ENCODE measurements at places on chromosomes 11 and 22.

DNA sequence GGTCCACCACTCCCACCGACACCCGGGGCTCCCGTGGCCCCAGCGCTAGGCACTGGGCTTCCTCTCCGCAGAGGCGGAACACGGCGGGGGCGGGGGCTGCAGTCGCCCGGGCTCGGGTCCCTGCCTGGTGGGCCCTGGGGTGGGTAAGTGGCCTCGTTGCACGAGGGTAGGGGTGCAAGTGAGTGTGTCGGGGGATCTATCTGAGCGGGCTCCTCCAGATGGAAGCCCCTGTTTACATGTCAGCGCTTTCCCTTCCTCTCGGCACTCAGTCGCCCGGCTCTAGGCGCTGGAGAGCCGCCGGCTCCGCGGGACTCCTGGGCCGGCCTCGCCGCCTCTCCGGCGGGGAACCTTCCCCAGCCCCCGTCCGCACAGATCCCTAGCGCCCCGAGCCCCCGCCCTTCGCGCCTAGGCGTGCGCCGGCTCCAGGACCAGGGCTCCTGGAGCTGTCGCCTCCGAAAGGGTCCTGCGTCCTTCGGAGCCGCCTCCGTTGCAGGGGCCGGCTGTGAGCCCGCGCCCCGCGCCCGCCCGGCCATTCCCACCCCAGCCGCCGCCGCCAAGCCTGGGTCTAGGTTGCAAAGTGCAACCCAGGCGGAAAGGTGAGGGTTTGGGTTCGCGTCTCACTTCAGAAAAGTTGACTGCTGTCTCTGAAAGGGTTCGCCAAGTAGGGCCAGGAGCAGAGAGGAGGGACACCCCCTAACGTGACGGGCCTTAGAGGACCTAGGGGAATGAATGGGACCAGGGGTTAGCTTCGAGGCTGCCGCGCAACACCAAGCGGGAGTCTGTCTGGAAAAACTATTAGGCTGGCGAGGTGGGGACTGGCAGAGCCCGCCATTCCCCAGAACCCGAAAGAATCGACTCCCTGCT is 978 bp downstream of the FLI1 start:
- DNase-seq = no peak

DNA sequence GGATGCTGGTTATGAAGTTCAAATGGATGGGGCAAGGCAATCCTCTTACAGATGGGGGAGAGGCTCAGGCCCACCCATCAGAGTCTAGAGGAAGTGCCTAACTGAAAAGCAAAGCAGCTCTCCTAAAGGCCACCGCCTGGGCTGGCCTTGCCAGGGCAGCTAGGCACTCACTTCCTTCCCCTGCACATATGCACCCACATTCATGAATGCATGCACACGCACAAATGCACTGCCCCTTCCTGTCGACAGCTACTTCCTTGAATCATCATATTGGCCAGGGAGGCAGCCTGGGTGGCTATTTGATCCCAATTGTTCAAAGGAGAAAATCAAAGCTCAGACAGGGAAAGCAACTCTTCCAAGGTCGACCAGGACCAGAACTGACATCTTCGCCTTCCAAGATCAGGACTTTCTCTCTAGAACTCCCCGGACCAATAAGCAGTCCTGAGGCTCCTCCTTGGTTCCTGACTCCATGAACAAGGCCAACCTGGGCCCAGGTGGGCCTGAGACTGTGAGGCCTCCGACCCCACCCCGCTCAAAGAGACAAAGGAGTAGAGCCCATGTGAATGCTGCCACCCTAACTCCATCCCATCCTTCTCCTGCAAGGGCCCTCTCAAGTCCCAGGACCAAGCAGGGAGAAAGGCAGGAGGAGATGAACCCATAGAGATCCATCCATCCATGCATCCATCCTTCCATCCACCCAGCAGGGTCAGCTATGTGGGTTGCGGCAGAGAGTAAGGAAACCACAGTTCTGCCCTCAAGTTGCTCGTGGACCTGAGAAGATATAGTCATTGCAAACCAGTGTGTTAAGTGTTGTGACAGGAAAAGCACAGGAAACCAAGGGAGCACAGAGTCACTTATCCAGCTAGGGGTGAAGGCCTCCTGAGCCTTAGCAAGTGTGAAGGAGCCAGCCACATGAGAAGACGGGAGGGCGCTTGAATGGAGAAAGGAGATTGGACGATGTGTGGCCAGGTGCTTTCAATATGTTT is 35.4 kb upstream of the LMO1 start:
- no peak for DNase-seq

DNA sequence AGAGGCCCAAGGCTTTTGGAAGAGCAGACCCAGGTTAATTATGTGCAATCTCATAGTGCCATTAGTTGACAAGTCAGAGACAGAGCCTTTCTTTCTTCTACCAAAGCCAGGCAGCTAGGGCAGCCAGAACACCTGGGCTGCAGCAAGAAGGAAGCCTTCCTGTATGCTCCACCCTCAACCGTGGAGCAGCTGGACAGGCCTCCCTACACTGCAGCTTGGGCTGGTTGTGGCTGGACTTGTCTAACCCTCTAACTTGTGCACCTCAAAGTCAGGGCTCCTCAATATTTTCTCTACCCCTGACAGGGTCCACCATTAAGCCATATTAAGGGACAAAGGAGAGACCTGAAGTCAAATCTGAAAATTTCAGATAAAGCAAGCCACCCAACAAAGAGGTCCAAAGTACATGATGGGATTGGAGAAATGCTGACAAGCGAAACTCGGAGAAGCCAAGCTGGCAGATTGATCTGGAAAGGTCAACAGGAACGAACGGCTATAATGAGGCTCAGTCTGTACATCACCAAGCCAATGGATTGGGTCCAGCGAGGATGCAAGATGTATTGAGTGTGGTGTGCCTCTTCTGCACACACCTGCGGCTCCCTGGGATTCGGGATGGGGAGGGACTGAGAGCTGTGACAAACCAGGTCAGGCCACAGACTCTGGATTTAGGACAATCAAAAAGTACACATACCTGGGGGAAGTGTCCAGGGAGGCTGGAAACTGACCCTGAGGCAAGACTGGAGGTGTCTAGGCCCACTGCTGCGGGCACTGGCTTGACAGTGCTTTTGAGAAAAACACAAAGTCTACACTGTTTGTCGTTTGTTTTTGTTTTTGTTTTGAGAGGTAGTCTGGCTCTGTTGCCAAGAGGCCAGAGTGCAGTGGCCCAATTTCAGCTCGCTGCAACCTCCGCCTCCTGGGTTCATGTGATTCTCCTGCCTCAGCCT is 11.7 kb upstream of the SLC43A3 start:
- DNase-seq = no peak

- DNase-seq = no peak
Measured at GRCh38 chr11:119460582-119460981, 37.6 kb upstream of the THY1 start.

- DNase-seq = no peak
Measured at GRCh38 chr22:36528341-36528740, 625 bp downstream of the EIF3D start.

GRCh38 chr11:132848336-132848735 is 684.0 kb downstream of the OPCML start:
- no peak for DNase-seq

GRCh38 chr11:73295241-73295995 is 12.7 kb upstream of the ARHGEF17 start:
- peak; percentile 21 for DNase-seq

GRCh38 chr22:28799606-28800307 is 612 bp downstream of the XBP1 start:
- DNase-seq = no peak

GRCh38 chr11:17036666-17037658 is 22.7 kb upstream of the PLEKHA7 start:
- DNase-seq = no peak

DNA sequence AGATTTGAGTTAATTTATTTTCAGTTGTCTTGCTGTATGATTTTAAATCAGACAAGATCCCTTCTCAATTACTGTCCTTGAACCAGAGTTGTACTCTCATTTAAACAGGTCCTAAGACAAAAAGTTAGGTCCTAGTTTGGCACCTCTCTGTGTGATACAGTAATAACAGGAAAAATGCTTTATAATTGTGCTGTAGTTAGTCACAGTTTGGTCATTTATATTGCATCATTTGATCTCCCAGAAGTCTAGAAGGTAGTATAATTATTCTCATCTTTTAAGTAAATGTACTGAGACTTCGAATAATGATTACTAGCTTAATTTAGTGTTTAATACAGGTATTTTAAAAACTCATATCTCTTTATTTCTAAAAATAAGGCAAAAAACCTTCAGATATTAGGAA is 18.1 kb upstream of the LUZP2 start:
- no peak for DNase-seq

- DNase-seq = no peak
Measured at GRCh38 chr11:74462631-74463030, 4.7 kb downstream of the KCNE3 start.

DNA sequence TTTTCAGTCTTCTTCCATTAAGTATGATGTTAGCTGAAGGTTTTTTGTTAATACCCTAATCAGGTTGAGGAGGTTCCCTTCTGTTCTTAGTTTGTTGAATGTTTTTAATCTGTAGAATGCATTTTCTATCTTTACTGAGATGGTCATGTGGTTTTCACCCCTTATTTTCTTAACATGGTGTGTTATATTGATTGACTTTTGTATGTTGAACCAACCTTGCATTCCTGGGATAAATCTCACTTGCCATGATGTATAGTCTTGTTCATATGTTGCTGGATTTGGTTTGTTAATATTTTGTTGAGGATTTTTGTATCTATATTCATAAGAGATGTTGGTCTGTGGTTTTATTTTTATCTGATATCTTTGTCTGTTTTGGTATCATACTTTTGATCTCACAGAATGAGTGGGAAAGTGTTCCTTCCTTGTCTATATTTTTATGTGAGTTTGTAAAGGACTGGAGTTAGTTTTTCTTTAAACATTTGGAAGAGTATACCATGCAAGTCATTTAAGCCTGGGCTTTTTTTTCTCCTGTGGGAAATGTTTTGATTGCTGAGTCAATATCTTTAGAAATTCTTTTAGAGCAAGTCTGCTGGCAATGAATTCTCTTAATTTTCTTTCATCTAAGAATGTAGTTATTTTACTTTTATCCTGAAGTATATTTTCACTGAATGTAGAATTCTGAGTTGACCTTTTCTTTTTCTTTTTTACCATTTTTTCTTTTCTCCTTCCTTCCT is 5.5 kb upstream of the P4HA3 start:
- no peak for DNase-seq

DNA sequence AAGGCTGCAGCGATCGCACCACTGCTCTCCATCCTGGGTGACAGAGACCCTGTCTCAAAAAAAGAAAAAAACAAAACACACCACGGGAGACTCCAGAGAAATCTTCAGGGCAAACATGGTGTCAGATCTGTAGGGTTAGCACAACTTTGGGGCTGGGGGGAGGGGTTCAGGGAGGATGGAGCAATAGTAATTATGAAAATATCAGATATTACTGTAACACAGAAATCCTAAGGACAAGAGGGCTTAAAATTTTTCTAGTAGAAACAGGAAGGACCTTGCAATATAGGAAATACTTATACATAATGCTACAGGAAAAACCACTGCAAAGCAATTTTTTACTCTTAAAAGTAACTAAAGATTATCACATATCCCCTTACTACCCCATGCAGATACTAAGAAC is 13.8 kb downstream of the EIF4ENIF1 start:
- DNase-seq = no peak

GRCh38 chr11:13761250-13761649 is 92.8 kb downstream of the FAR1 start:
- DNase-seq = no peak

DNA sequence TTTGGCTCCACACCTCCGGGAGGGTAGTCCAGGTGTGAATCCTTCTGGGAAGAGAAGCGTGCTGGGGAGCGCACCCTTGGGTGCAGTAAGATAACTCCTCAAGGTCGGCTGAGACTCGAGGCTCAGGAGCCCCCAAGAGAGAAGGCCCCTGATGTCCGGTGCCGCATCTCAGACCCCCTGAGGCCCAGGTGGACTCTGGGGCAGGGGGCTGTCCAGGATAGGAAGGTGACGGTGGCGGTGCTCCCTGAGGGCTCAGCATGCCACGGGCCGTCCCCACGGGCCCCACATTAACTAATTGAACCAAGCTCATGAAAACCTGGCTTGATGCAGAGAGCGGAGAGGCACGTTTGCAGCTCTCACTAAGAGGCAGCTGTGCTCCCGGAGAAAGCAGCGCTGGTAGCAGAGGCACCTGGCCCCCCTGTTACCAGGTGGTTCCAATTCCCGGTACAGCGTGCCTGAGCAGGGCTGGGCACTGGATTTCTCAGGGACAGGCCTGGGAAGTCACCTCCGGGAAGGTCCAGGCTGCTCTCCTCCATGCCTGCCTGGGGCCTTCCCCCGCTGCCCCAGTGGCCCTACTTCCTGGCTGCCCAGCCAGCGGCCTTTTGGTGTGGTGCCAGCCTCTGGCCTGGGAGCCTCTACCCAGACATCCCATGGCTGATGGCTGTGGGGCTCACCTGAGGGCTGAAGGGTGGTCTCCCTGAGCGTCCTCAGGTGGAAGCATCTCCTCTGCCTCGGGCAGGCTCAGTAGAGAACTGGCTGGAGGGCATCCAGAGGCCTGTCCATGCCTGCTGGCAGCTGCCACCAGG is 1.1 kb downstream of the KCNQ1 start:
- DNase-seq = no peak

- DNase-seq = no peak
Measured at GRCh38 chr11:126602349-126602940, 247.0 kb downstream of the ST3GAL4 start.

DNA sequence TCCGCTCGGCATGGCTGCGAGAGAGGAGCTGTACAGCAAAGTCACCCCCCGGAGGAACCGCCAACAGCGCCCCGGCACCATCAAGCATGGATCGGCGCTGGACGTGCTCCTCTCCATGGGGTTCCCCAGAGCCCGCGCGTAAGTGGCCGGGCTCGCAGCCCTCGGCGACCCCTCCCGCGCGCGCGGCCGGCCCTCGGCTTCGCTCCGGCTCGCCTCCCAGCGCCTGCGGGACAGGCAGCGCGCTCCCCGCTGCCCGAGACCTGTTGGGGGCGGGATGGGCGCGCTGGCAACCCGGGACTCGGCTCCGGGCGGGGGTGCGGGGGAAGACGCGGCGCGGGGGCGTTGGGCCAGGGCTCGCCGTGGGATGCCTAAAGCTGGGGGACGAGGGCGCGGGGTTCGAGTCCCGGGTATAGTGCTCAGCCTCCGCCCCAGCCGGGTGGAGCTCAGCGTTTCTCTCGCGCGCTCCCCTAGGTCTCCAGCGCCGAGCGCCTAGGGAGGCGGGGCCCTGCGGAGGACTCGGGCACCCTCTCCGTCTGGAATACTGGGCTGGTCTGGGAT is 630 bp downstream of the UBASH3B start:
- no peak for DNase-seq

GRCh38 chr22:18032455-18033101 is 8.2 kb upstream of the MICAL3 start:
- no peak for DNase-seq

- DNase-seq = no peak
Measured at GRCh38 chr11:43895601-43896000, 15.0 kb downstream of the ALKBH3 start.

GRCh38 chr22:24518771-24519485 is 23.8 kb downstream of the UPB1 start:
- DNase-seq = no peak

DNA sequence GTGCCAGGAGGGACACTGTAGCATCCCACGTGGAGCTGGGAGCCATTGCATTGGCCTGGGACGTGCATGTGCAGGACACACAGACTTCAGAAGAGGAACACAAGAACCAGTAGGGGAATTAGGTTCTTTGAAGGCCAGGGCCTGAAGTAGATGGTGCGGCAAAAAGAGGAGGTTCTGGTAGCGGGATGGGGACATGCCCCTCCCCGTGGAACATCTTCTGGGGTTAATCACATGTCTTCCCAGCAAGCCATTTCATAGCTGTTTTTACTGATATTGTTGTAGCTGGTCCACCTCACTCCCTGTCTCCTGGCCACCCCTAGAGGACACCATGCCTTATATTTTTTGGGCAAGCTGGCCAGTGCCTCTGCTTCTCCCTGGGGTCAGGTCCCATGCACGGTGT is 74.3 kb downstream of the SCN3B start:
- no peak for DNase-seq
